ENCODE measurements at places on chromosomes 12 and 14.

- DNase-seq, result no peak
These were observed 27.7 kb downstream of the CCDC85C start for GRCh38 chr14:99576304-99576703.

GRCh38 chr12:34402228-34402898 is 380.1 kb downstream of the ALG10 start:
- no peak for DNase-seq

- DNase-seq, result no peak
These were observed 840 bp downstream of the MRPL52 start for GRCh38 chr14:22830443-22831010.

DNA sequence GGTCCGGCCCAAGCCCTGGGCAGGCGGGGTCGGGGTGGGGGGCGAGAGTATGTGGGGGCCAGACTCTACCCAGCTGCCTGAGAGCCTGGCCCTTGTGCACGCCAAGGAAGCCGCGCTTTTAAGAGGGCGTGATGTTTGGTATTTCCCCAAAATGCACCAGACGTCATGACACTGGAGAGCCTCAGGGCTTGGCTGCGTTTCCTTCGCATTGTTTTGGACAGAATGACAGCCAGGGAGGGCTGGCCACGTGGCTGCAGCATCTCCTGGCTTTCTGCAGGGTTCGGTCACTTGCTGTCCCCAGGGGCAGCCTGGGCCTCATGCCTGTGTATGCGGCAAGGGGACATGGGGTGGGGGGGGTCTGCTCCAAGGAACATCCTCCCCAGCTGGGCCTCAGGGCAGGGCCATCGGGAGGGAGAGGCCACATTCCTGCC is 16.1 kb upstream of the NUDT14 start:
- no peak for DNase-seq

- no peak for DNase-seq
These were observed 193.8 kb downstream of the TMTC2 start for GRCh38 chr12:82880442-82880901.

DNA sequence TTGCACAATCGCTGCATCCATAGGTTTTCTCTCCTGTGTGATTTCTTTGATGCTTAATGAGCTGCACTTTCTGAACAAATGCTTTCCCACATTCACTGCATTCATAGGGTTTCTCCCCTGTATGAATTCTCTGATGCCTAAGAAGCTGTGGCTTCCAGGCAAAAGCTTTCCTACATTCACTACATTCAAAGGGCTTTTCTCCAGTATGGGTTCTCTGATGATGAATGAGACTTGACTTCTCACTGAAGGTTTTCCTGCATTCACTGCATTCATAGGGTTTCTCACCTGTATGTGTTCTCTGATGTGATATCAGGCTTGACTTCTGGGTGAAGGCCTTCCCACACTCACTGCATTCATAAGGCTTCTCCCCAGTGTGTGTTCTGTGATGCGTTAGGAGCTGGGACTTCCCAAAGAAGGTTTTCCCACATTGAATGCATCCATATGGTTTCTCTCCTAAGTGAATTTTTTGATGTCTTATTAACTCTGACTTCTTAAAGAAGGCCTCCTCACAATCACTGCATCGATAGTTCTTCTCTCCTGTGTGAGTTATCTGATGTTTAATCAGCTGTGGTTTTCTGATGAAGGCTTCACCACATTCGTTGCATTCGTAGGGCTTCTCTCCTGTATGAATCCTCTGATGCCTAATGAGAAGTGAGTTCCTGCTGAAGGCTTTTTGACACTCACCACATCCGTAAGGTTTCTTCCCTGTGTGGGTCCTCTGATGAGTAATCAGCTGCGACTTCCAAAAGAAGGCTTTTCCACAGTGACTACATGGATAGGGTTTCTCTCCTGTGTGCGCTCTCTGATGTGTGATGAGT is 30.3 kb downstream of the ZNF605 start:
- DNase-seq, result no peak

- DNase-seq, result no peak
These were observed 68.5 kb downstream of the AEBP2 start for GRCh38 chr12:19507823-19508222.

- DNase-seq, result no peak
These were observed 425.2 kb downstream of the EGLN3 start for GRCh38 chr14:33525626-33526025.

GRCh38 chr14:51871846-51872245 is 11.4 kb downstream of the GNG2 start:
- DNase-seq, result no peak

GRCh38 chr12:32010631-32011336 is 51.6 kb downstream of the RESF1 start:
- DNase-seq, result no peak

DNA sequence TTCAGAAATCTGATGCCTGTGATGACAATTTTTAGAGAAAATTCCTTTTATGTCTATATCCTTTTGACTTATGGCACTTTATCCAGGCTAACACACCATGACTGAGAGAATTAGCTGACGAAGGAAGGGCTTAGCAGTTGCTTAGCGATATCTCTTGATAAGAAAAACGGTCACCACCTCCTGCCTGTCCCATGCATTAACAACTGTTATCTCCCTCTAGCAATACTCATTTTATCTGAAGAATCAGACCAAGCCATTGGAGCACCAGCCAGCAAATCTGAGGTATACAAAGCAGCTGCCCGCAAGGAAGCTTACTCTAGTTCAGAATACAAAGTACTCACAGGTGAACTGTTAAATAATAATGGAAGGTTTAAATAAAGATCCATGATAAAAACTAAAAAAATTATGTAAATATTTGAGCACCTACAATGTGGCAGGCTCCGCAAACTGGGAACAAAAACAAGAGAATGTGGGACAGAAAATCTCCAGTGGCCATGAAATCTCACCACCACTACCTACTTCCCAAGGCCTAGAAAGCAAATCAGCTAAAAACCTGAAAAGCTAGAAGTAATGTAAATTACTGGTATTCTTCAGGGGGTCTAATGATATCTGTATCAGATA is 24.3 kb downstream of the PPM1H start:
- no peak for DNase-seq

DNA sequence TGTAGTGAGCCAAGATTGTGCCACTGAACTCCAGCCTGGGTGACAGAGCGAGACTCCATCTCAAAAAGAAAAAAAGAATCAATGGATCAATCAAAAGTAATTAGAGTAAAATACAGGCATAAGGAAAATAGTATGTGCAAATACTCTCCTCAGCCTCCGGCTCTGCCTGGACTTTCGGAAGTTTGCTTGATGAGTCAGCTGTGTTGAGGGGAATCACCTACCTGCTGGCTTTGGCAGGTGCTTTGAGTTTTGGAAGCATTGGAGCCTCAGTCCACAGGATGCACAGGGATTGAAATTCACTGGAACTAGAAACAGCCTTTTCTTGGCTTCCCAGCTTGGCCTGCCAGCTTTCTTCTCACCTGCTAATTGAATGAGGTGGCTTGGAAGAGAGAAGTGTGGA is 268.2 kb downstream of the PCNX1 start:
- DNase-seq, result no peak

GRCh38 chr14:89828471-89829165 is 125.9 kb downstream of the EFCAB11 start:
- no peak for DNase-seq

DNA sequence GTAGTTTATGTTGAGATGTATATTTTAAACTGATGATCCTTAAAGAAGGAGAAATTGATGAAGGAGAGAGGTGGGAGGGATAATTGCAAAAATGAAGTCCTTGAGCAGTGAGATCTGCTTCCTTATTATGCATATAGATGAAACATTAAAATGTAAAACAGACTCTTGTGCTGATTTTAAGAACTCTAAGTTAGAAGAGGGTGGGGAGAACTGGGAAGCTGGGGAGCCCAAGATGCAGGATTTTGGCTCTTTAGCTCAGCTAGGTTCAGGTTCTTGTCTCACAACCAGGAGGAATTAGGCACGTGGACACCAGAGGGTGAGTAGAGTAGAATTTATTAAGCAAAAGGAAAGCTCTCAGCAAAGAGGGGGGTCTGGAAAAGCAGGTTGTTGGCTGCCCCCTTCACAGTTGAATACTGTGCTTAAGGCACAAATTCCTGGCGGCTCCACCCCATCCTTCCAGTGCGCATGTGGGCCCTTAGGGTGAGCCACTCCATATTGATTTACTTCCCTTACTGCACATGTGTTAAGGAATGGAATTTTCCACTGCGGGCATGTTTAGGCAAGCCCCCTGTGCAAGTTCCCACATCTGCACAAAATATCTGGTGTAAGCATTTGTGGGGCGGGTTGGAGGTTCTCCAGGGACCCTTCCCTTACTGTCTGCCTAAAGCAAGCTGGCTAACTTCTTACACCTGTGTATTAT is 141.9 kb downstream of the BICD1 start:
- no peak for DNase-seq

DNA sequence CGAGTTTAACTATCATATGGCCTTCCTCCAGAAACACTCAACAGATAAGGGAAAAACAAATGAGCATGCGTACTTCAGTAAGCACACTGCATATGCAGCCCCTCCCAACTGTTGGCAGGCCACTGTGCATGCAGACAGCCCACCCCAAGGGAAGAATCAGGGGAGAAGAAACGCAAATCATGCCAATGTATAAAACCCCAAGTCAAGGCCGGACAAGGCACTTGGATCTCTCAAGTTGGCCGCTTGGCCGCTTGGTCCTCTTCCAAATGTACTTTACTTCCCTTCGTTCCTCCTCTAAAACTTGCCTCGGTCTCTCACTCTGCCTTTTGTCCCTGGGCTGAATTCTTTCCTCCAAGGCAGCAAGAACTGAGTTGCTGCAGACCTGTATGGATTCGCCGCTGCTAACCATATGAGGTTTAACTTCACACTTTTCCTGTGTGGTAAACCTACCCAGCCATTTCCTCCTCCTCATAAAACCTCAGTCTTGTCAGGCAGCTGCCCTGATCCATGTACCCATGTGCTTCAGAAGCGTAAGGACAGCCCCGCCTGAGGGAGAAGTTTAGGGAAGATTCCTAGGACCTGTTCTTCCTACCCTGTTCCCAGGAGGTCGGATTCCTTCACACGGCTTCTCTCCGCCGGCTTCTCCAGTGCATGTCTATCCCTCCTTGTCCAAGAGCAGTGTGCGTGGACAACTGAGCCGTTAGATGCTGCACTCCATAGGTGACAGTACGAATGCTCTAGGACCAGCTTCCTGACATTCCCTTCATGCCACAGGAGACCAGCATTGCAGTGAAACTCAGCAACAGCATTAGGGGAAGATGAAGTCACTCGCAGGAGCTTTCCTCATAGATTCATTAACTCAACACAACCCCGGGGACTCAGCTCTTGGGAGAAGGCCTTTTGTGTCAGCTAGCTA is 188.0 kb downstream of the MON2 start:
- DNase-seq, result no peak

DNA sequence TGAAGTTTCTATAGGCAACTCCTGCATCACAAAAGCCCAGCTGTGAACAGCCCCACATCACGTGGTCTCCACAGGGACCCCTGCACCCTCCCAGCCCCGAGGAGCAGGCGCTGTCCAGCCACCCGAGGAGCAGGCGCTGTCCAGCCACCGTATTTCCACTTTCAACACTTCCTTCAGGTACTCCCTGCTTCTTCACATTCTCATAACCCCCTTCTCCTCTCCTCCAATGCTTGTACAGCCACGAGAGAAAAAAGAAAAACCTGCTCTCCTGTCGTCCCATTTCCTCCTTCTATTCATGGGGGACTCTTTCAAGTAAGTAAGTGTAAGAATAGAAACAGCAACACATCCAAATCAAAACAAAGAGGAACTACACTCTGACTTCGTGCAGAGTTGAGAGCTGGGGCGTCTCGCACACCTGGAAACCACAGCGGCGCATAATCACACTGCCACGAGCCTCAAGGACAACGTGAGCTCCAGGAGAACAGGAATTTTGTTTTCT is 11.9 kb downstream of the CDC42BPB start:
- DNase-seq, result no peak

DNA sequence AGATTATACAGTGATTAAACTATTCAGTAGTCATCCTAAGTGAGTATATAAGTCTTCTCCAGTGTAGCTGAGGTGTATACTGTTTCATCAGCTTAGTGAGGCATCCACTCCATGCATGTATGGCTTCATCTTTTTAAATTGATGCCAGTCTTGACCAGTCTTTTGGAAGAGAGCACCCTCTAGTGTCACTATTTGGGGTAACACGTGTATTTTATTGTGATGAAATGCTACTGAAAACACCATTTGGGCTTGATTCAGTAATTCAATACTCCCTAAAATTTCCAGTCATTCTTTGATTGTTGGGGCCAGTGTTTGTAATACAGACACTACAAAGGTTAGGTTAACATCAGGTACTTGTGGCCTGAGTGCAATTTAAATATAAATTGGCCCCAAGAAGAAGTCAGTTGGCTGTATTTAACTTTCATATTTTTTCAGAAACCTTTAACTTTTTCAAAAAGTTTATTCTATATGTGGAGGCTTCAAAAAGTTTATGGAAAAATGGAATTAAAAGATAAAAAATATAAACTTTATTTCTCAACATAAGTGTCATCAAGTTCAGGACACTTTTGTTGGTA is 35.3 kb downstream of the MIPOL1 start:
- DNase-seq, result no peak

DNA sequence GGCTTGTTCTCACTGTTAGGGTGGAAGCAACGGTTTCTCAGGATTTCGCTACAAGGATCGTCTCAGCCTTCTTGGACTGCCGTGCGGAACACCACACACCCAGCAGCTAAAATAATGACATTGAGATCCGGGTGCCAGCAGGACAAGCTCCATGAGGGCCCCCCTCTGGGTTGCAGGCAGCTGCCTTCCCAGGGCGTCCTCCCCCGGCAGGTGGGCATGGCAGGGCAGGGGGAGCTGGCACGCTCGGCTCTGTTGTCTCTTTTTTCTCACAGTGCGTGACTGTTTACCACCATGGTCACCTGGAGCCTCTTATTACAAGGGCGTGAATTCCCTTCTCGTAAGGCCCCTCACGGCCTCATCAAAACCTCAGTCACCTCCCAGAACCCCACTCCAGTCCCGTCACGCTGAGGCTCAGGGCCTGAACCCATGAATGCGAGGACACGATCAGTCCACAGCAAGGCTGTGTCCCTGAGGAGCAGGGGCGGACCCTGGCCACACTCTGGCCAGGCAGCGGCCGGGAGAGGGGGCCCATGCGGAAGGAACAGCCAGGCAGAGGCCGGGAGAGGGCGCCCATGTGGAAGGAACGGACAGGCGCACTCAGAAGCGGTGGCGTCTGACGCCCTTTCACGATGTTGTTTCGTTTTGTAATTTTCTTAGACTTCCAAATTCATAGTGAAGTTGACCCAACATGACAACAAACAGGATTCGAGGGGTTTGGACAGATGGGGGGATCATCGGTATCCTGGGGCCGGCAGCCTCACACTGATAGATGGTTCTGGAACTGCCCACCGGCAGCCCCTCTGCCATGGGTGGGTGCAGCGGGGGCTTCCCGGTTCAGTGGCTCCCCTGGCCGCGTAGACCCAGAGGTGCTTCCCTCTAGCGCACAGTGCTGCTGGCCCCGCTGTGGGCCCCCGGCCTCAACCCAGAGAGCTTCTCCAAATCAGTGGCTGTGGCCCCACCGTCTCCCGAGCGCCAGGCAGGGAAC is 10.0 kb downstream of the LRCOL1 start:
- DNase-seq, result no peak

Measured in stimulated activated CD4-positive, alpha-beta T cell treated with anti-CD3 and anti-CD28 coated beads, TNF-alpha, amount 100 ng/mL, for 4 hours (primary cell).